HCT116 (cell line): ENCODE measurements at places on chromosomes 5 and 9.

DNA sequence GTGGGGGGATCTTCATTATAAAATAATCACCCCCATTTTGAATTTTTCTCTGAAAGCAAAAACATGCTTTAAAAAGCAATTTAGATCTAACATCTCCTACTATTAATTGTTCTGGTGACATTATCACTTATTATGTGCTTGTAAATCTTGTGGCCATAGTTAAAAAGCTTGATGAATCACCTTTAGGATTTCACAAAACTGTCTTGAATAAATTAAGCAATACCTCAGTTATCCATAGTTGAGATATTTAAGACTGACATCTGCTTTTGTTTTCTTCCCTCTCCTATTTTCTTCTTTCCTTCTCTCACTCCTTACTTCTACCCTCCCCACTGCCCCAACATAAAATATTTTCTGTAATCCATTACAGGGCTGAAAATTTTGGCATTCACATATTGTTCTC, 84.8 kb downstream of the SLC1A3 start:
- DNase-seq, result no peak

GRCh38 chr5:139748505-139748826, 47.1 kb upstream of the PSD2 start:
- no peak for DNase-seq

- DNase-seq, result no peak
Measured at GRCh38 chr9:85061969-85062368, 392.4 kb downstream of the NTRK2 start.

GRCh38 chr9:133526721-133527321, 2.1 kb upstream of the MYMK start:
- DNase-seq, result no peak

GRCh38 chr5:1054018-1054798, 45.6 kb downstream of the NKD2 start:
- no peak for DNase-seq

DNA sequence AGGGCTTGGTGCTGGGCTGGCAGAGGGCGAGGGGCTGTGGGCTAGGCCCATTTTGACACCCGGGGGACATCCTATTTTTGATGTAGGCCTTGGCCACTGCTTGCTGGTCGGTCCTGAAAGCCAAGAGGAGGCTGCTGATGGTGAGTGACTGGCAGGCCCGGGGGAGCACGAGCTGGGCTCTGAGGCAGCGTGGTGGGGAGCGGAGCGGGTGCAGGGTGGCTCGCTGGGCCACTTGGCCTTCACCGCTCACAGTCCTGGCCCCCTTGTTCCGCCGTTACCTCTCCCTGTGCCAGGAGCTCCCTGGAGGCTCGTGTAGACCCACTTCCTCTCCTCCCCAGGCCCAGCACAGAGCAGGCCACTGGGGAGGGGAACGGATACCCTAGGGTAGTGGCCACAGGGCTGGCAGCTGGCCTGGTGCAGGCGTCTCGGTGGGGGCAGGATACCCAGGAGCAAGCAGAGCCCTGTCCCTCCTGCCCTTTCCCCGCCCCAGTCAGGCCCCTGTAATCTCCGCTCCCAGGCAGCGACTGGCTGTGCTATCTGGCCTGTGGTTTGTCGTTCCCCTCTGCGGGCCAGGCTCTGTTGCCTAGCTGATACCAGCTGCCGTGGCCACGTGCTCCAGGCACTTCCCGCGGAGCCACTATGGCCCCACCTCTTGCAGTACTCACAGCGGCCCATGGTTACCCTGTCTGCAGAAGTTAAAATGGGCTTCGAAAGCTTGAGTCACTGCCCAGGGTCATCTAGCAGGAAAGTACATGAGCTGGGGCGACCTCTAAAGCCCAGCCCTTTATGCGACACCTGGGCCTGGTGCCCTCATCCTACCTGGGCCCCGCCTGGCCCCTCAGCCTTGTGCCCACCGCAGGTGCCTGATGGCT, 11.7 kb upstream of the DOLPP1 start:
- DNase-seq, result no peak

DNA sequence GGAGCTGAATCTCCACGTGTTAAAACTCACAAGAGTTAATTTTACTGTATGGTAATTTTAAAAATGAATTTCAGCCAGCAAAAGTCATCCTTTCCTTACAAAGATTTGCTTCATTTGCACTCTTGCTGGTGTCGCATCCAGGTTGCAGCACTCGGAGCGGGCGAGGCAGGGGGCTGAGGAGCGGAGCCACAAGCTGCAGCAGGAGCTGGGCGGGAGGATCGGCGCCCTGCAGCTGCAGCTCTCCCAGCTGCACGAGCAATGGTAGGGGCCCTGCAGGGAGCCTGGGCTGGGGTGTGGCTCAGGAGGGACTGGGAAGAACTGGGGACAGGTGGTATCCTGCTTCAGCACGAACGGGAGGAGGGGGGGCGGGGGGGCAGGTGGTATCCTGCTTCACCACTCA, 27.1 kb downstream of the HNRNPH1 start:
- no peak for DNase-seq

DNA sequence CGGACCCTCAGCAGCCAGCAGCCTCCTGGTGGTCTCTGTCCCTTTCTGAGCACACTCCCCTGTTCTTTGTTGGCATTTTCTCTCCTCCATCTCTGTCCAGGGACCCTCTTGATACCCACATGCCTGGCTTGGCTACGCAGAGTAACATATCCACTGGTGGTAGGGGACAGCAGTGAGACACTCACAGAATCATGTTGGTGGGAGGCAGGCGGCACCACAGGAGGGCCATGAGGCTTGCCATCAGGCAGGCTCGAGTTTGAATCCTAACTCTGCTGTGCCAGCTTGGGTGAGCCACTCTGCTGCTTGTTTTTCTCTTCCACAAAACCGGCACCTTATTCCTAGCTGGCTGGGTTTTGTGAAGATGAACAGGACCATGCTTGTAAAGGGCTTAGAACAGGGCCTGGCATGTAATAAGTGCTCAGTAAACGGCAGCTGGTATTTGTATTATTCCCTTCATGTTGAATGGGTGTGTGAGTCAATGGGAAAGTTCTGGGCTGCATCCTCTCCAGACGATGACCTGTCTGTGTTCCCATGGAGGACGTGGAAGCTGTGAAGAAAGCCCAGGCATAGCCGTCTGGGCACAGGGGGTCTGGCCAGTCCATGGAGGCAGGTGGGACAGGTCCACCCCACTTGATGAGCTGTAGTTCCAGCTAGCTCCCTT, 2.3 kb downstream of the COL27A1 start:
- DNase-seq, result no peak

DNA sequence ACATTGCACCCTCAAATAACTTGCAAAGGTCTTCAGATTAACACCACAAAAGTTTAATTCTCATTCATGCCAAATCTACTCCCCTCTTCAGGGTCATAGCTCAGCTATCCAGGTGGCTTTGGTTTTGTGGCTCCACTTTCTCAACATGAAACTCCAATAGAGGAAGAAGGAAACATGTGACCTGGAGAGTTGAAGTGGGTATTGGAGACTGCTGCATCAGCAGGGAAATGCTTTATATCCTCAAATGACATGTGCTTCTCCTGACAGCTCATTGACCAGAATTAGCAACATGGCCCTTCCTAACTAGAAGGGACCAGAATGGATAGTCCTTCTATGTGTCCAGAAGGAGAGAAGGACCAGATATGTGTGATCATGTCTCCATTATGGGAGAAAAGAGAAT, 73.6 kb downstream of the TLR4 start:
- DNase-seq, result no peak

DNA sequence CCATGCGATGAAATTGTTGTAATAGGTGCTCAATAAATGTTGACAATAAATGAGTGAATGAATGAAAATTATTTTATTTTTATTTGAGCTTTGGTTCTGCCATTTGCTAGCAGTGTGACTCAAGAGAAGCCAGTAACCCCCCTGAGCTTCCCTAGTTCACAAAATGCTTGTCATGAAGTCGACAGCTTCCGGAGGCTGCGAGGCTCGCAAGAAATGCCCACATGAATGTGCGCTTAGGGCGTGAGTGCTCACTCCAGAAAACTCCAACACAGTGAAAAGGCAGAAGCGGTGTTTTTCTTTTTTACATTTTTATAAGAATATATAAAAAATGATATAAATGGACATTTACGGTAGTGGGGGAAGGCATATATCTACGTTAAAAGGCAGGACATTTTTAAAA, 26.5 kb downstream of the CDKN2A start:
- DNase-seq, result no peak

DNA sequence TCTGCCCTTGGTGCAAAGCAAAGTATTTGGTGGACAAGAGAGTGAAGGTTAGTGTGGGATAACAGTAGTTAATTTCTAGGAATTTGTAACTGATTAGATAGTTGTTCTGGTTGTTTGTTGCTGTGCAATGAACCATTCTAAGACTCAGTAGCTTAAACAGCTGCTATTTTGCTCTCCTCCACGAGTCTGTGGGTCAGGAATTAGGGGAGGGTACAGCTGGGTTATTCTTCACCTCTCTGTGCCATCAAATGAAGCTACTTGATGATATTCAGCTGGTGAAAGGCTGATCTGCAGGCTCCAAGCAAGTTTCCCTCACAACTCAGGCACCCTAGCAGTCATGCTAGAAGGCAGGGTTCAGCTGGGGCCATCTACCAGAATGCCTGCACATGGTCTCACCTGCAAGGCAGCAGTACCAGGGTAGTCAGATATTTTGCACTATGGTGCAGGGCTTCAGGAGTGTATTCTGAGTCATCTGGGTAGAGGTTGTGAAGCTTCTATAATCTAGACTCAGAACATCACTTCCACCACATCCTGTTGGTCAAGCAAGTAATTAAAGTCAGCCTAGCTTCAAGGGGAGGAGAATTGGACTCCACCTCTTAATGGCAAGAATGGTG, 159.5 kb upstream of the SLC28A3 start:
- DNase-seq, result no peak

GRCh38 chr9:77418226-77418625, 229.9 kb downstream of the GNA14 start:
- no peak for DNase-seq

GRCh38 chr9:124730772-124731171, 40.3 kb downstream of the NR6A1 start:
- DNase-seq, result no peak

DNA sequence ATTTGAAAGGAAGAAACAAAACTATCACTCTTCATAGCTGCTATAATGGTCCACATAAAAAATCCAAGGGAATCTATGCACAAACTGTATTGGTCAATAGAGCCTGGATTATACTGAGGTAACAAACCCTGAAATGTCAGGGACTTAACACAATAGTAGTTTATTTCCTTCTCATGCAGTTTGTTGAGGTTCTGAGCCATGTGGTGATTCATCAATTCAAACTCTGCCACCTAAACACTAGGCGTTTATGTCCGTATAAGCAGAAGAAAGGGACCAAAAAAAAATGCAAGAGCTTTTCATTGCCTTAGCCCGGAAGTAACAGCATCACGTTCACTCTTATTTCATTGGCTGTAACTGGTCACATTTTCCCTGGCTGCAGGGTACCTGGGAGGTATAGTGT, 464.7 kb downstream of the ZSWIM6 start:
- DNase-seq, result no peak

DNA sequence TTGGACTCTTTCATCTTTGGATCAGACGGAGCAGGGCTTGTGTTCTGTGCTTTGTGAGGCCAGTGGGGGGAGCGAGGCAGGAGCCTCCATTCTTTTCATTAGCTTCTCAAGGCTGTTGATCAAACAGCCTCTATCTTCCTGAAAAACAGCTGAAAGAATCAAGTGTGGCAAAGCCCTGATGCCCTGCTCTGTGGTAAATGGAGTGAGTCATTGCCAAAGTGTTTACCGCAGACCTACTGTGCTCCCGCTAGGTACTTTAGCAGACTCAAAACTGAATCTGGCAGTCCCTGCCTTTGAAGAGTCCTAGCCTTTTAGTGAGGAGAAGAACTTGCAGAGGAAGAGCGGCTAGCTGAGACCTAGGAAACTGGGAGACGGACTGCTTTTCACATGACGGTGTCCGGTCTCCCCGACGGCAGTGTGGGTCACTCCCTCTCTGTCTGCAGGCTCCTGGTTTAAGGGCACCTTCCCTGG, 3.3 kb downstream of the ANKRD33B start:
- no peak for DNase-seq

- DNase-seq, result no peak
Measured at GRCh38 chr5:126975796-126976195, 54.6 kb downstream of the MARCHF3 start.

DNA sequence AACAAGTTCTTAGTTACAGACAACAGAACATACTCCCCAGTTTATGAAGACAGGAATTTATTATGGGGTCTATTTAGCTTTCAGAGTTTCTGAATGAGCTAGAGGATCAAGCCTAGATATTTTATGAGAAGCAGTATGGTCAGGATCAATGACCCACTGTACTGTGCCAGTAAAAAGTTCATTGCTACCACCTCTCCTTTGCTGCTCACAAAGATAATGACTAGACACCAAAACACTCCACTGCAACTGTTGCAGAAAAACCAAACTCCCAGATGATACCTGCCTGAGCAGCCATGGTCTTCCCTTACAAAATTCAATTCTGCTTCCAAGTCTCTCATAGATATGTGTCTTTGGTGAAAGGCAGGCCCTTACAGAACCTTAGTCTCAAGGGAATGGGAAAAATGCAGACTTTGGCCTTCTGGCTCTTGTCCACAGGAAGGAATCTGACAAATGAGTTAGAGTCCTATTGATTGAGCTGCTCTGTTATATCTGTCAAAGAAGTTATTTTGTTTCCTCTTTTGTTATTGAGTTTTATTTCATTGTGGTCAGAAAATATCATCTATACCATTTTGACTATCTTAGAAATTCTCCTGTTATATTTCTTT, 74.7 kb upstream of the RASGRF2 start:
- DNase-seq, result no peak
